ENCODE measurements at places on chromosomes 2 and 18. TPM values are rescaled to one million over a fixed set of nuclear protein-coding genes. Genes with fewer than 3 reads are reported as not detected.

- DNase-seq = no peak
Observed at GRCh38 chr2:160309585-160309984, 109.5 kb upstream of the ITGB6 start.

DNA sequence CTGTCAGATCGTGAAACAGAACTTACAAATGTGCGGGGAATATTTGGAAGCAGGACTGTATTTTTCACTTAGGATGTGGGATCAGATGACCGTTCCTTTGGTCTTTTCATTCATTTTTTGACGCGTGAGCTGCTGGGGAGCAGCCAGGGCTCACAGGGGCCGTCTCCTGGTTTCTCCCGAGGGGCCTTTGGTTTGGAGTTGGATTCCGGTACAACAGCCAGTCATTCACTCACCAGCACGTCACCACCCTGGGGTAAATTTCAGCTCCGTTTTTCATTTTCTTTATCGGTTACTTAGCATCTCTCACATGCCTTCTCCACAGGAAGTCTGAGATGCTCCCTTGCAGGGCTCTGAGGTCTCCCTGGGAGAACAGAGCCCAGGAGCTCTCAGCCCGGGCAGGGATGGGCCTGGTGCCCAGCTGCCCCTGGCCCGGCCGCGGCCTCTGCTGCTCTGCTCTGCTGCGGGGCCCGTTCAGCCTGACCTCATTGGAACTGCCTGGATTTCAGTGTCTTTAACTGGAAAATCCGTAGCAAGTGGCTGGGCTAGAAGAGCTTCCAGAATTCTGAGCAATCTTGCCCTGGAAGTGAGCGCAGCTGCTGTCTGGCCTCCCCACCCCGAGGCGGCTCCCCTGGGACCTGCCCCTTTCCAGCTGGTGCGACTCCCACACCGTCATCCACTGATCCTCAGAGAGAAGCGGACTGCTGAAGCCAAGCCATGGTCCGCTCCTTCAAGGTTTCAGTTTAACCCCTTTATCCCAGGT lies 335.6 kb downstream of the EIPR1 start:
- no peak for DNase-seq

DNA sequence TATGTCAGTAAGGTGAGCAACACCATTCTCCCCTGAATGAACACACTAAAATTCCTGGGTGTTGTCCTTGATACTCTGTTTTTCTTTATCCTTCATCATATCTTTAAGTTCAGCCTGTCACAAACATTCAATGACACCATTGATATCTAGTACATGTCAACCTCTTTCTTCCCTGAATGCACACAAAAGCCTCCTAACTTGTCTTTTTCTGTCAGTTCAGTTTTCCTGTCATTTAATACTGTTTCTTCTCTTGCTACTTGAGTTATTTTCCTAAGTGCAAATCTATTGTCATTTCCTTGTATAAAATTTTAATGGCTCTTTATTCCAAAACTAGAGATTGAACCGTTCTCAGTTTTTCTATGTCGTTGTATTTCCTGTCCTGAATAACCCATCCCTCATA lies 1107.6 kb upstream of the SLC39A10 start:
- no peak for DNase-seq

DNA sequence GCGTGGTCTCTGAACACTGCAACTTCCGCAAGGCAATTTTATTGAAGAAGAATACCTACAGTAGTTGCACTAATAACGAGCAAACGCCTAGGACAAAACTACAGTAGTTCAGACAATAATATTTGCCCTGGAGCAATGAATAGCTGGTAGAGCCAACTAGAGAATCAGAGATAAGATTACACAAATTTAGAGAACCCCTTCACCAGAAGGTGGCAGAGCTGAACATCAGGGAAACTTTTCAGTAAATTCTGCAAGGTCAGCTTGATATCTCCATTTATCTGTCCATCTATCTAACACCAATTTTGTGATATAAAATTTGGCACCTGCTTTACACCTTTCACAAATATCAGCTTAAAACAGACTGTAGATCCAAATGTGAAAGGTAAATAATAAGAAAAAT lies 43.8 kb downstream of the CDH19 start:
- peak; percentile 6 for DNase-seq

DNA sequence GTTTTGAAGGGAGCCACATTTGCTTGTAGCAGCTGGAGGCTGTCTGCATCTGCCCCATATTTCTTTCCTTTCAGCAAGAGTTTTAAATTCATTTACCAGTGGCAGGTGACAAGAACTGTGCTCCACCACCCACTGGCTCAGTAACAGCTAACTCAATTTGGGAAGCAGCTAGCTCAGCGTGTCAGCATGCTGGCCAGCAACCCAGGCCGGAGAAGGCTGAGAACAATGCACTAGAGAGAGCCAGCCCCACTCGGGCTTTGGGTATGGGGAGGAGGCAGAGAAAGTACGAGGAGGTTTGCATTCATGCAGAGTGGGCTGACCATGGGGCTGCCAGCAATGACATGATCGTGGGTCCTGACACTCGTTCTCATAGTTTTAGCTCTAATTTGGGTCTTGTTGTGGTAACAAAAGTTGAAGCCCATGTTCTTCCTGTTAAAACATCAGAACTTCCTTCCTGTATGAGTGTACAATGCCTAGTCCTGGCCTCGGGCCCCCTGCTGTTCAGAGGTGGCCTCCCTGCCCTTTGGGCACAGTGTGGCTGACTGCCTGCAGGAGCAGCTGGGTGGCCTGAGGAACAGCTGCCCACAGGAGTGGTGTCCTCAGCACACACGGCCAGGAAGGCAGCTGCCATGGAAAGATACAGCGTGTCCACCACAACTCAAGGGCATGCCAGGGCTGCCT lies 23.0 kb downstream of the CDC42EP3 start:
- peak; percentile 23 for DNase-seq

GRCh38 chr2:241559323-241560161 lies 997 bp downstream of the BOK start:
- DNase-seq = peak; percentile 50

DNA sequence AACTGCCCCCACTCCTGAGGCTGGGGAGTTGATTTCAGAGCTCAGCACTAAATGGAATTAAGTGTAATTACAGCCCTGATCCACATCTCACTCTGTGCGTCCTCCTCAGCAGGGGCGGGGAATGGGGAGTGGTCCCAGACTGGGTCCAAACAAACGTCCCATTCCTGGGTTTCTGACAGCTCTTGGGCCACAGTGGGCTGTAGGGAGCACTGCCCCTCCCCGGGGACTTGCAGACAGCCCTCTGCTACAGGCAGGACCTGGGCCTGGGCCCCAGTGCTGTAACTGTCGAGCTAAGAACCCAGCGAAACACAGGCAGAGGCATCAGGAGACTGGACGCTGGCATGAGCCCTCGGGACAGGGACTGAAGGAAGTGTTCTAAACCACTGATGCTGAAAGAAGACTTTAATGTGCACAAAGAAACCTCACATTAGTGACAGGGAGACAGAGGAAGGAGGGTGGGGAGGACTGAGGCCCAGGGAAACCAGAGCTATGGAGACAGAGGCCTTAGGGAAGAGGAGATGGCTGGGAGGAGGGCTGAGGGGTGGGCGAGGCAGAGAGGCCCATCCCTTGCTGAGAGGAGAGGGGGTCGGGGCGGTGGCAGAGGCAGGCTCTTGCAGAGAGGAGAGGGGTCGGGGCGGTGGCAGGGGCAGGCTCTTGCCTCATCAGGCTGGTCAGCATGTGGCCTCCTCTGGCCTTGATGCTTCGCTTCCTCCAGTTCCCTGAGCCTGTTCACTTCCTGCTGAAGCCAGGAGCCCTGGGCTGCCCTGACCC lies 5.8 kb upstream of the SEMA4C start:
- no peak for DNase-seq

Gene MC4R
- total RNA-seq = not detected
